Activated CD8-positive, alpha-beta T cell treated with anti-CD3 and anti-CD28 coated beads, Interleukin-2, amount 10 ng/mL, durations not matched to agents 7 days and 5 days (primary cell): ENCODE measurements at places on chromosomes 1 and 21. TPM values are rescaled to one million over a fixed set of nuclear protein-coding genes. Genes with fewer than 3 reads are reported as not detected.

DNA sequence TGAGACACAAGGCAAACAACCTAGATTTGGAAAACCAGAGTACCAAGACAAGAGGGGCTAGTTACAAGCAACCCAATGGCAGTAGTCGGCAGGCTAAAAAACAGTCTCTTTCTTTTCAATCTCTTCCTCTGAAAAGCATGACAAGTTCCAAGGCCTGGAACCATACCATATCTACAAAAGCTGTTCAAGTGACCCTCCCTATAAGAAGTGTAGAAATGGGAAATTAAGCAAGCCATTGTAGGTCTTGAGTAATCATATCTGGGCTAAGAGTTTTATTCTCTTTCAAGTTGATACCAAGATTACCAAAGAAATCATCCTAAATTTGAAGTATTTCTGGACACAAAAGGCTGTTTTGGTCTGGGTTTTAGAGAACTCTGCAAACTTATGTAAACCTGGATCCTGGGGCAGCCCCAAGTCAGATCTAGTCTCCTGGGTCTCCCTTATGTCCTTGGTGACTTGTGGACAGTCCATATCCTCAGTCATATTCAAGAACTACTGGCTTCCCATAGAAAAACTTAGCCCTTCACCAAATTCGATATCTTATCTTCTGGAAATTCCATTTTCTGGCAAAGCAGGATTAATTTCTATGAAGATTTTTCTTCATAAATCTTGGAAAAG is 24.7 kb downstream of the FMO3 start:
- H3K27me3 ChIP-seq: peaks cover under 1% of the 10 kb centered on the region
- no peak overlapping the region for H3K27ac ChIP-seq
- DNase-seq: no peak

DNA sequence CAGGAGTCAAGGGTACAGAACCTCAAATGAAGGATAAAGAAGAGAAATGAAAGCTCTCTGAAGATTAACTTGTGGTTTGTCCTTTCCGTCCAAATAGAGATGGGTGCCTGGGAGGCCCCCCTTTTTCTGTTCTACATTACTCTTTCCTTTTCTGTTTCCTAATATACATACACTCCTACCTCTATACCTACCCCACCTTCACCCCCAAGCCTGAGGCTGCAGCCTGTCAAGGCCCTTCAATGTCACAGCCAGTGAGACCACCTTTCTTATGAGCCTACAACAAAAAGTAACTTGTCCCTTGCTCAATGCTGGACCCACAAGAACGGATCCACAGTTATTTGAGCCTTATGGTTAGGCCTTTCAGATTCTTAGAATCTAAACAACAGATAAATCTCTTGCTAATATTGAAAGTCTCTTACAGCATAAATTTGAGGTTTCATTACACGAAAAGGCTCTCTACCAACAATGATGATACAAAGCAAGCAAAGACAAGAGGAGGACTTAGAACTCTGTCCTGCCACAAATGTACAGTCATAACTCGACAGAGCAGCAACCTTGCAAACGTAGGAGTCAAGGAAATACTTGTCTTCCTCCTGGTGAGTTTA is 4.1 kb upstream of the TRAF3IP3 start:
- peaks cover 80% of the 10 kb centered on the region for H3K4me1 ChIP-seq
- no peaks in the 10 kb centered on the region for H3K27me3 ChIP-seq
- peaks cover 9% of the 10 kb centered on the region for H3K36me3 ChIP-seq
- H3K27ac ChIP-seq: peak overlapping the region; percentile 96
- peak overlapping the region; percentile 70 for H3K4me3 ChIP-seq

DNA sequence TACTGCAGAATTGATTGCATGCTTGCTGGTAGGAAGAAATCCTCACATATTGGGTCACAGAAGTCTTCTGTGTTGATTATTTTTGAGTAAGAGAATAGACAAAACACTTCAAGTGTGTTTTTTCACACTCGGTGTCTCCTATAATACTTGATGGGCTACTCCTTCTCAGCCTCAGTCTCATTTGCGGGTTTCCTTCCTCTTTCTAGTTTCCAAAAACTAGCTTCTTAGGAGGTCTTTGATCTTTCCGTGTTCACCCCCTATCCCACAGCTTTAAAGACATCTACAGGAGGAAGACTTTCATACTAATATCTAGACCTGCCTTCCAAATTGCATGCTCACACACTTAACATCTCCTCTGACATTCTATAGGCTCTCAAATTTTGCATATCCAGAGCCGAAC is 40.7 kb upstream of the NTPCR start:
- no peak overlapping the region for H3K4me3 ChIP-seq
- H3K27me3 ChIP-seq: peaks cover 9% of the 10 kb centered on the region
- DNase-seq: no peak
- no peak overlapping the region for H3K27ac ChIP-seq
- H3K4me1 ChIP-seq: peaks cover 41% of the 10 kb centered on the region

Gene NBPF9
- total RNA-seq: 10.1 TPM

Gene TGFB2
- total RNA-seq: not detected

GRCh38 chr1:102498929-102499328 is 502.2 kb upstream of the OLFM3 start:
- no peaks in the 10 kb centered on the region for H3K27me3 ChIP-seq
- DNase-seq: no peak

DNA sequence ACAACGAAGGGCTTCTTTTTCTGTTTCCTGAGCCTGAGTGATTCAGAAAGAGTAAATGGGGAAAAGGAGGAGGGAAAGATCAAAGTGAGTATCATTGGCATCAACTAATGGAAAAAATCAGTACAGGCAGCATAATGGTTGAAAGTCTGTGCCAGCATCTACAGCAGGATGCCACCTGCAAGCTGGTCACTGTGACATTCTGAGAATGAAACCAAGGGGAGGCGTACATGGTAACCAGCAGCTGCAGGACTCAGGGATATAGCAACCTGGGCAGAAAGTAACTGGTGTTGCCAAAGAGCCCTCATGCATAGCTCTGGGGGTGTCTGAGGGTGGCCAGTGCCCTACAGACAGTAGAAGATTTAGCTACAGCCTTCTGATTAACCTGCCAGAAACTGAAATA is 305.9 kb downstream of the BRINP2 start:
- no peaks in the 10 kb centered on the region for H3K4me1 ChIP-seq
- no peaks in the 10 kb centered on the region for H3K27me3 ChIP-seq
- no peak overlapping the region for H3K27ac ChIP-seq
- no peak overlapping the region for H3K4me3 ChIP-seq

DNA sequence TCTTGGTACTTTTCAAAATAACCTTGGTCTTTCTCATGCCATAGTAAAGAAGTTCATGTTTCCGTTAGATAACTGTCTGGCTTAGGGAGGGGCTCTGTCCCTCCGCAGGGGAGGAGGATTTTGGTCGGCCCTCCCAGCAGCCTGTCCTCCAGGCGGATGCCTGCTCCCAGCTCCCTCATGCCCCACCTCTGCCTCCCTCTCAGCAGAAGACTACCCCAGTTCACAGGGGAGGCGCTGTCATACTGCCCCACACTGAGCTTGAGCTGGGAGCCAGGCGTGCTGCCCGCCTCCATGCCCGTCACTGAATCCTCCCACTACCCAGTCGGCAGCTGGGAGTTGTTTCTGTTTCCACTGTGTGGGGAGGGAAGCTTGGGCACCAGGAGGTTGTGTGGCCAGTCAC is 127.3 kb downstream of the CAMTA1 start:
- H3K36me3 ChIP-seq: no peaks in the 10 kb centered on the region
- no peak overlapping the region for H3K4me3 ChIP-seq
- no peak for DNase-seq

Gene TEDDM1
- total RNA-seq: not detected

GRCh38 chr1:159936273-159936904 is 9.0 kb downstream of the IGSF9 start:
- no peak overlapping the region for H3K27ac ChIP-seq
- no peaks in the 10 kb centered on the region for H3K36me3 ChIP-seq
- no peak overlapping the region for H3K4me3 ChIP-seq
- peaks cover 5% of the 10 kb centered on the region for H3K4me1 ChIP-seq
- peaks cover 29% of the 10 kb centered on the region for H3K27me3 ChIP-seq

Gene CDC20
- 214 TPM for total RNA-seq

Gene TMEM9
- total RNA-seq: 13.6 TPM

Gene SIM2
- total RNA-seq: not detected

- H3K27me3 ChIP-seq: no peaks in the 10 kb centered on the region
- DNase-seq: peak; percentile 47
- peaks cover 75% of the 10 kb centered on the region for H3K36me3 ChIP-seq
- H3K27ac ChIP-seq: peak overlapping the region; percentile 98
Measured at GRCh38 chr1:24961961-24962861, 32.1 kb upstream of the RUNX3 start.

Gene GJB4
- not detected for total RNA-seq

- no peak overlapping the region for H3K27ac ChIP-seq
- no peak for DNase-seq
- H3K4me3 ChIP-seq: no peak overlapping the region
- H3K4me1 ChIP-seq: peaks cover 36% of the 10 kb centered on the region
- peaks cover 73% of the 10 kb centered on the region for H3K27me3 ChIP-seq
- H3K36me3 ChIP-seq: no peaks in the 10 kb centered on the region
Measured at GRCh38 chr1:156928043-156928602, 7.7 kb downstream of the LRRC71 start.

DNA sequence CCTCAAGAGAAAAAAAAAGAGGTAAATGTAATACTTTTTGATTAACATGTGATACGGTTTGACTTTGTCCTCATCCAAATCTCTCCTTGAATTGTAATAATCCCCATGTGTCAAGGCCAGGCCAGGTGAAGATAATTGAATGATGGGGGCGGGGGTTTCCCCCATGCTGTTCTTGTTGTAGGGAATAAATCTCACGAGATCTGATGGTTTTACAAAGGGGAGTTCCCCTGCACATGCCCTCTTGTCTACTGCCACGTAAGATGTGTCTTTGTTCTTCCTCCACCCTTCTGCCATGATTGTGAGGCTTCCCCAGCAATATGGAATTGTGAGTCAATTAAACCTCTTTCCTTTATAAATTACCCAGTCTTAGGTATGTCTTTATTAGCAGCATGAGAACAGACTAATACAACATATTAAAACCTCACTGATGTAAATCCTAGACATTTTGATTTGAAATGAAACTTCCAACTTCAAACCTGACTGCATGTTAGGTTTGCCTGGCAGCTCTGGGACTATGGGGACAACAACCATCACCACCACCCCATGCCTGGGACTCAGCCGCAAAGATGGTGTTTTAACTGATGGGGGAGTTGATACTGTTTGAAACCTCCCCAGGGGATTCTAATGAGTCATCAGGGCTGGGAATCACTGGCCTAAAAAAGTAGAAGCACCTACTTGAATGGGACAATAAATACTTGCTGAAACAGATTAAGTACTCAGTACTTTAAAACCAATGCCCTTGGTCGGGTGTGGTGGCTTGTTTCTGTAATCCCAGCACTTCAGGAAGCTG is 32.8 kb upstream of the BACH1 start:
- H3K27ac ChIP-seq: no peak overlapping the region
- H3K4me1 ChIP-seq: no peaks in the 10 kb centered on the region
- H3K4me3 ChIP-seq: no peak overlapping the region
- H3K27me3 ChIP-seq: peaks cover 3% of the 10 kb centered on the region

Gene PLD5
- total RNA-seq: not detected

DNA sequence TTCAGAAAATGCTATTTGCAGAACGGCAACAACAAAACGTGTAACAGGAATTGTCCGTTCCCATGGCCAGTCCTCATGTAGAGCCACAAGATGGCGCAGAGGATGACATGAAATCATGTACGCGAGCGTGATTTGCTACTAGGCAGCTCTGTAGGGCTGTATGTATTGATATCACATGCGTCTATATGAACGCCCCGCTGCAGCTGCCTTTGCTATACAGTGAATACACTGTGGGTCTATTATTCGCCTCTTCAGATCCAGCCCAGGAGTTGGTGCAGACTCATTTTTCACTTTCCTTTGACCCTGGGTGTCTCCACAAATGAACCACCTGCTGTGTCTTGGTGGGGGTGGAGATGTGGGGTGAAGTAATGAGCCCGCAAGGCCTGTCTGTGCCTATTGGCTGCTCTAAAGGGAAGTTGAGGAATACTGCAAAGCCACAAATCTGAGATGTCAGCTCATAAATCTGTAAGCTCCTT is 361.5 kb downstream of the KIF26B start:
- no peak for DNase-seq
- H3K4me1 ChIP-seq: no peaks in the 10 kb centered on the region
- no peaks in the 10 kb centered on the region for H3K36me3 ChIP-seq
- no peak overlapping the region for H3K27ac ChIP-seq
- peaks cover 3% of the 10 kb centered on the region for H3K27me3 ChIP-seq

- no peak overlapping the region for H3K27ac ChIP-seq
- no peak for DNase-seq
- no peaks in the 10 kb centered on the region for H3K36me3 ChIP-seq
- H3K4me3 ChIP-seq: no peak overlapping the region
Measured at GRCh38 chr1:214075999-214076707, 88.4 kb downstream of the PROX1 start.

DNA sequence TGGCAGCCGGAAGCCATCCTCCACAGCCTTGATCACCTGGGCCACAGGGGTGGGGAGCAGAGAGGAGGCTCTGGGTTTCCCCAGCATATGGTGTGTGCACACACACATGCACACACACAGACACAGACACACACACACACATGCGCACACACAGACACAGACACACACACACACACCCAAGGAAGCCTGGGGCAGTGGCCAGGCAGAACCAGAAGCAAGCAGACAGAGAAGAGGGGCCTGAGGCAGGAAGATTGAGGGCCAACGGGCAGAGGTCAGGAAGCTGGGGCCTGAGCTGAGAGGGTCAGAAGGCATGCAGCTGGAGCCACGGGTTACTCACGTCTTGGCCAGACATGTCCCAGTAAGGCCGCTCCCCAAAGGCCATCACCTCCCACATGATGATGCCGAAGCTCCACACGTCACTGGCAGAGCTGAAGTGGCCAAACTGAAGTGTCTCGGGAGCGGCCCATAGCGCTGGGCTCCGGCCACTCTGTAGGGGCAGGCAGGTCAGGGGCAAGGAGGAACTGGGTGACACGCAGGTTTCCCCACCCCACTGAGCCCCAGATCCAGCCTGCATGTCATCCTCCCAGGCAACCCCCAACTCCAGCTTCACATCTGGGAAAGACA is 27.4 kb downstream of the CDCA8 start:
- peaks cover 5% of the 10 kb centered on the region for H3K27me3 ChIP-seq
- H3K4me1 ChIP-seq: no peaks in the 10 kb centered on the region
- H3K36me3 ChIP-seq: no peaks in the 10 kb centered on the region
- no peak overlapping the region for H3K27ac ChIP-seq
- DNase-seq: no peak

Gene CRNN
- not detected for total RNA-seq

Gene NBPF11
- 7.7 TPM for total RNA-seq

Gene KDF1
- not detected for total RNA-seq

DNA sequence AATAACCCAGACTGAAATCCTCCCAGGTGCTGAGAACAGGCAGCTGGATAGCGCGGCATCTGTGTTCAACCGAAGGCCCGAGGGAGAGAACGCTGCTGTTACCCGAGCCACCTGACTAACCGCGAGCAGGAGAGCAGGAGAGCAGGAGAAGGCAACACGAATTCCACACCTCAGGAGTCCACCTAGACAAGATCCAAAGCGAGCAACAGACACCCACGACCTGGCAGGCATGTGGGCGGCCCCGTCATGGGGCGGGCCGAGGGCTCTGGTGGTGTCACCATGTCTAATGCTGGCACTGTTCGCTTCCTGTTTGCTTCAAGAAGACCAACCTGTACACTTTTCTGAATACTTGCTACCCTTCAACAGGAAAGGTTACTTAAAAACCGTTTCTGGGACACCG is 20.9 kb upstream of the SPATC1L start:
- DNase-seq: no peak
- H3K4me3 ChIP-seq: no peak overlapping the region
- peaks cover 26% of the 10 kb centered on the region for H3K36me3 ChIP-seq

Gene MAEL
- not detected for total RNA-seq

Gene RGS5
- total RNA-seq: 2.6 TPM
